Smooth muscle cell of the umbilical artery (primary cell): ENCODE measurements at places on chromosomes 2 and 18. TPM values are rescaled to one million over a fixed set of nuclear protein-coding genes. Genes with fewer than 3 reads are reported as not detected.

GRP gene
- total RNA-seq, result not detected in 2 replicates

AKAIN1 gene
- total RNA-seq, result not detected in 2 replicates

TFCP2L1 gene
- total RNA-seq, result not detected in 2 replicates

ZCCHC2 gene
- total RNA-seq, result 3.3 and 6.4 TPM in 2 replicates

DHRS9 gene
- total RNA-seq, result 0.09 TPM in 1 of 2 replicates, not detected in the other

C2orf66 gene
- 0.28 and 0.30 TPM in 2 replicates for total RNA-seq

DLGAP1 gene
- total RNA-seq, result not detected in 2 replicates

ALMS1 gene
- 14.6 and 23.9 TPM in 2 replicates for total RNA-seq

FER1L5 gene
- 0.32 and 0.59 TPM in 2 replicates for total RNA-seq

PLA2R1 gene
- 8.0 TPM in 2 replicates for total RNA-seq

C2orf72 gene
- total RNA-seq, result 1.1 and 1.2 TPM in 2 replicates

LOXHD1 gene
- total RNA-seq, result not detected in 2 replicates

NT5C1B gene
- not detected in 2 replicates for total RNA-seq

IL36G gene
- not detected in 2 replicates for total RNA-seq

PCARE gene
- total RNA-seq, result not detected in 2 replicates
